Activated CD4-positive, CD25-positive, alpha-beta regulatory T cell treated with anti-CD3 and anti-CD28 coated beads, Interleukin-2, amount 50 U/mL, for 16 hours (primary cell): ENCODE measurements at places on chromosomes 4 and X.

- no peak for DNase-seq
Measured at GRCh38 chr4:119490335-119490734, 138.3 kb downstream of the PDE5A start.

DNA sequence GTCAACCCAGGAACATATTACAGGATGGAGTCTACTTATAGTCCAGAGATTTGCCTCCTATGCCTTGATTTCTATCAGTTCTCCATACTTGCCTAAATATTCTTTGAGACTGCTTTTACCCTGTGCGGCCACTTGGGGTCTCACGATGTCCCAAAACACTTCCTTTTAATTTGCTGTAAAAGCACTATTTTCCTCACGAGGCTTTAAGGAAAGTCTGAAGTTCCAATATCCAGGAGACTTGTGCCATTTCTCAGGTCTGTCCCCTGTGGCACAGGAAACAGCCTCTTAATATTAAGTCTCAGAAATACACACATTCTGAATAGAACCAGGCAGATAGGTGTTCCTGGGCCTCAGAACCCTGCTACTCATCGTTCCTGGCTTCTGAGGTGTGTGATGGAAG lies 142.9 kb downstream of the TMEM164 start:
- no peak for DNase-seq

DNA sequence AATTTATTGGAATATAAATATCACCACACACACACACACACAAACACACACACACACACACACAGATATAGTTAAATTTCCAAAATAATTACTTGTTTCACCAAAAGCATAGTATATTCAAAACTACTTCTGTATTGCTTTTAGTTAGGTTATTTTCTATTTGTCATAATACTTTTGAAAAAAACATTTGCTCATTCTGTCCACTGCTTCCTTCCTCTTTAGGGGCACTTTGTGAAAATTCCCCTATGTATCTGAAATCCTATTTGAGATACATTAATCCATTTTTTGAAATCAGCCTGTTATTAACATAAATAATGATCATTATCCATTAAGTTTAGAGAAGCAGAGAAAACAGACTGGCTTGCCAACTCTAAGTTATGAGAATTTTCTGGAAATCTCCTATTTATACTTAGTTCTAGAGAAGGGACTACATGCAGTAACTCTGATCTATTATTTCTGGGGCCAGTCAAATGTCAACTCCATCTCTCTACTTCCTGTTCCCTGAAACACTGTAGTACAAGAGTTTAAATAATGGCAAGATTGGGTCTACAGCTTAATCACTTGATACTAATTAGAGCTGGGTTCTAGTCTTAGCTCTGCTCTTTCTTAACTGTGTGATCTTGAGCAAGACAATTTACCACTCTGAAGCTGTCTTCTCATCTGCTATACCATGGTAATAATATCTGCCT lies 54.4 kb upstream of the GPR174 start:
- DNase-seq: no peak

- DNase-seq: no peak
Measured at GRCh38 chrX:136523770-136524169, 8.2 kb upstream of the VGLL1 start.

DNA sequence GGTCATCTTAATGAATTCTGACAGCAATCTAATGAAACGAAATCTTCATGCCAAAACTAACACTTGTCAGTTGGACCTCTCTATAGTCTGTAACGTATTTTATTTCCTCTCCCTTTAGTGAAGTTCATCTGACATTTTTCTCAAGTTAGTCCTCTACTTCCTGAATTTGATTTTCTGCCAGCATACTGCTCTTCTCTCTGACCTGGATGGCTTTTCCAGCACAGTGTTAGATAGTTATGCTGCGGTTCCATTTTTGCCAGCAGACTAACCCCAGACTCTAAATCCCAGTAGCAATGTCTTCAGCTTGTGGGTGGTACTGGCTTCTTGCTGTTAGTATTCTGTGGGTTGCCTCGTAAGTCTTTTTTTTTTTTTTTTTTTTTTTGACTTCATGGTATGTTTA lies 146.7 kb upstream of the VEGFC start:
- no peak for DNase-seq

GRCh38 chrX:7223271-7223670 lies 75.3 kb upstream of the PUDP start:
- DNase-seq: no peak

DNA sequence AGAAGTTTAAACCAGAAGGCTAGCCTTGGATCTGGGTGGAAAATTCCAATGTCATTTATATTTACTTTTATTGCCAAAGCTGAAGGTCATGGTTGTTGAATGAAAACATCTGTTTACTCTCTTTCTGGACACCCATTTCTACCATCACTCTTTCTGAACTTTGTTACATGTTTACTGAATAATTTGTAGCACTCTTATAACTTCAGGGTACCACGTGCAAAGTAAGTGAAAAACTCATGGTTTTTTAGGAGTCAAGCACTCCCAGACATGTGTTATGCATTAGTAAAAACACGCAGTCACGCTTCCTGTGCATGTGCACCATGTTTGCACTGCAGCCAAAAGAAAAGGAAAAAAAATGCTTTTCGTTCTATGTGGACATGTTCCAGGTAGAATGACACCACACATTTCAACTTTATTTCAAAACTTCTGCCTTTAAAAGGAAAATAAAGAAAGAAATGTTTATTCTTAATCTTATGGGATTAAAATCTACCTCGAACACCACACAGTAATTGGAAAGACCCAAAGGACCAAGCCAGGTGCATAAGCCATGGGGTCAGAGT lies 31.4 kb upstream of the ADH1C start:
- no peak for DNase-seq

GRCh38 chr4:99029852-99030251 lies 34.3 kb downstream of the METAP1 start:
- no peak for DNase-seq

DNA sequence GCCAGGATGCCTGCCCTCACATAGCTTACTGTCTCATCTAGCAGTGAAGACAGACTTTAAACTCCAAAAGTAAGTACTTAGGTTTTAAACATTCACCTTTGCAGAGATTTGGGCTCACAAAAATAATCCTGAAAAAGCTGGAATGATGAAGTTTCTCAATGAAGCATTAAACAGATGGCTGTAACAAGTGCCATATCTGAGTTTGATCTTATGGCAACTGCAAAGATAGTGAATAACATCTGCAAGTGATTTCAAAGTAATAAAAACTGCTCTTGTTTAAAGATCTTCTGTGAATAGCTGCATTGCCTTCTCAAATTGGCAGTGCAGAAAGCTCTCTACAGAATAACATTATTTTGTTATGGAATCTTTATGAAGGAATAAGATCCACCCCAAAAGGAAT lies 271.2 kb upstream of the SMIM31 start:
- no peak for DNase-seq

- DNase-seq: no peak
Measured at GRCh38 chrX:77922787-77923186, 12.3 kb downstream of the ATP7A start.

GRCh38 chr4:2781911-2782310 lies 11.0 kb upstream of the SH3BP2 start:
- DNase-seq: no peak
